CD4-positive, alpha-beta T cell treated with Interleukin-15 for 4 hours (primary cell): ENCODE measurements at places on chromosomes 1 and 21.

DNA sequence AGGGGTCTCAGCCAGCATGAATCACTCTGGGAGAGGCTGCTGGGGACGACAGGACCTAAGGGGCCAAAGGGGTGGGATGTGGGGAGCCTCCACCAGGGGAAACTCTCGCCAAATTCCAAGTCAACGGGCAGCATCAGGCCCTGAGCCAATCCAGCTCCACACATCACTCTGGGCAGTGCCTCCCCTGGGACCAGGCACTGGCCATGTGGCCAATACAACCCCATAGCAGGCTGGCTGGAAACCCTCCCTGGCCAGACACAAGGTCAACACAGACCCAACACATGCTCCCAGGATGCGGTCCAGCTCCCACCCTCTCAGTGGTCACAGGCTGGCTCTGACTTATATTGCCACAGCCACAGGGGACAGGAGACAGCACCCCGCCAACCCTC is 60.0 kb downstream of the MEGF6 start:
- DNase-seq = no peak

DNA sequence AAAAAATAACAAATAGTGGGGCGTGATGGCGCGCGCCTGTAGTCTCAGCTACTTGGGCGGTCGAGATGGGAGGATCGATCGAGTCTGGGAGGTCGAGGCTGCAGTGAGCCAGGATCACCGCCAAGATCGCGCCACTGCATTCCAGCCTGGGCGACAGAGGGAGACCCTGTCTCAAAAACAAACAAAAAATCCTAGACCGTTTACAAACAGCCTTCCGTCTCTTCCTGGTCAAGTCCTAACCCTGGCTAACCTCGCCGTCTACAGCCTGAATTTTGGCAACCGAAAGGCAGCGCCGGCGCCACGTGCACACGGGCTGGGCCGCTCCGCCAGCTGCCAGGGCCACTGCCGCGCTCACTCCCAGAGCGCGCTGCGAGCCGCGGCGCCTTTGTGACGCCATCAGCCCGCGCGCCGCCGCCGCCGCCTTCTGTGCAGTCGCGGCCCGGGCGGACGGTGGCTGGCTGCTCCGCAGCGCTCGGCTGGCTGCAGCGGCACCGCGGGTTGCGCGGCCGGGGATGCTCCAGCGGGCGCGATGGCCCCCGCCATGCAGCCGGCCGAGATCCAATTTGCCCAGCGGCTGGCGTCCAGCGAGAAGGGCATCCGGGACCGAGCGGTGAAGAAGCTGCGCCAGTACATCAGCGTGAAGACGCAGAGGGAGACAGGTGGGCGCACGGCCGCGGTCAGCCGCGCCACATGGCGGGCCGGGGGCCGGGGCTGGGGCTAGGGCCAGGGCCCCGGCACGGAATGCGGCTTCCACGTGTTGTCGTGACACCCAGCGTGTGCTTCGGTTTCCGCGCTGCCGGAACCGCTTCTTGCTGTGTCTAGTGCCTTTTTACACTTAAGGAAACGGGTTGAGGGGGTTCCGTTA is at the start of the genes HSF2BP and RRP1B:
Gene HSF2BP, minus strand, starts transcription at position 353 of the 865 bp plus-strand sequence. CDS start 1,392 bp downstream, outside the sequence.
Gene RRP1B, plus strand, starts transcription at position 425 of the 865 bp plus-strand sequence. Its CDS starts 105 bp downstream, at position 530.
- DNase-seq = peak; percentile 75

DNA sequence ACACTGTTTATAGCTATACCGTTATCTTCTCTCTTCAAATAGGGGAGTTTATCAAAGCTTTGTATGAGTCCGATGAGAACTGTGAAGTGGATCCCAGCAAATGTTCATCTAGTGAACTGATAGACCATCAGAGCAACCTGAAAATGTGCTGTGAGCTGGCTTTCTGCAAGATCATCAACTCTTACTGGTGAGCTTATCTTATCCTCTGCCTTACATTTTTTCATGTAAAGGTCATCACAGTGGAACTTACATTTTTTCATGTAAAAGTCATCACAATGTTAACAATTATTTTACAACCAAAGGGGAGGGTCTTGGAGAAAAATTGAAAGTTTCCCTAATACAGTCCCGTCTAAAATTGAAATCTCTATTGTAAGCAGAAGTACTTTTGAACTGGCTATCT is 45.2 kb downstream of the CLEC20A start:
- DNase-seq = no peak

DNA sequence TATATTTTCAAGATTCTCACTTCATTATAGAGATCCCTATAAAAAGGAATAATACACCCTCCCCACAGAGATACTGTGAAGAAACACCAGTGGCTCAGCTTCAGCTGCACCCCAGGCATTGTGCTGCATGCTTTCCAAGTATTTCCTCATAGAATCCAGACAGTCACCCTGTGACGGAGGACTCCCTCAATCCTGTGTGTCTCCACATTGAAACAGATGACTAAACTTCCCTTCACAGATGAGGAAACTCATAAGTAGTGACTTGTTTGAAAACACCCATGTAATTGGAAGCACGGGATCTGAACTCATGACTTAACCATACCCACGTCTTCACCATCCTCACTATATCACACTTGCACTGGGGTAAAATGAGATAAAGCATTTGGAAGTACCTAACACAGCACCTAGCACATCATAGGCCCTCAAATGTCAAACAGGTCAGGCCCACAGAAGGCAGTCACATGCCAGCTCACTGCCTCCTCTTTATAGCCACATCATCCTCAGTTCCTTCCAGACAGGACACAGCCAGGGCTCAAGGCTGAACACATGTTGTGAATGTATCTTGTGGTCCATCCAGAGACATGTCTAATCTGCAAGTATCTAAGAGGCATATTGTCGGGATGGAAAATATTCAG is 55.2 kb downstream of the GPR161 start:
- DNase-seq = no peak

GRCh38 chr21:38771536-38771935 is 34.2 kb upstream of the ETS2 start:
- no peak for DNase-seq

GRCh38 chr21:37155186-37155585 is 82.1 kb downstream of the TTC3 start:
- no peak for DNase-seq

DNA sequence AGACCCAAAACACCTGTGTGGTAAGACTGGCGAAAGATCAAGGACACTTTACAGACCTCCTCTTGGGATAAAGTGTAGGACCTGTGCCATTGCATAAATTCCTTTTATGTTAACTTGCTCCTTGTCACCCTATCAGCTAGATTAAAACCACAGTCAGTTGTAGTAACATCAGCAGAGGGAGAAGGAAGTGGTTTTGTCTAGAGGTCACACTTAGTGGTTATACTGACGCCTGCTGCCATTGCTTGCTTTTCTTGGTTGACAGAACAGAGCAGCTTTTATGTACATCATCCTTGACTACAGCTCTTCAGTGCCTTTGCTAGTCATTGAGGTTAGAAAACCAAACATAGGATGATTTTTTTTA is 101.4 kb downstream of the PBX1 start:
- DNase-seq = peak; percentile 2

DNA sequence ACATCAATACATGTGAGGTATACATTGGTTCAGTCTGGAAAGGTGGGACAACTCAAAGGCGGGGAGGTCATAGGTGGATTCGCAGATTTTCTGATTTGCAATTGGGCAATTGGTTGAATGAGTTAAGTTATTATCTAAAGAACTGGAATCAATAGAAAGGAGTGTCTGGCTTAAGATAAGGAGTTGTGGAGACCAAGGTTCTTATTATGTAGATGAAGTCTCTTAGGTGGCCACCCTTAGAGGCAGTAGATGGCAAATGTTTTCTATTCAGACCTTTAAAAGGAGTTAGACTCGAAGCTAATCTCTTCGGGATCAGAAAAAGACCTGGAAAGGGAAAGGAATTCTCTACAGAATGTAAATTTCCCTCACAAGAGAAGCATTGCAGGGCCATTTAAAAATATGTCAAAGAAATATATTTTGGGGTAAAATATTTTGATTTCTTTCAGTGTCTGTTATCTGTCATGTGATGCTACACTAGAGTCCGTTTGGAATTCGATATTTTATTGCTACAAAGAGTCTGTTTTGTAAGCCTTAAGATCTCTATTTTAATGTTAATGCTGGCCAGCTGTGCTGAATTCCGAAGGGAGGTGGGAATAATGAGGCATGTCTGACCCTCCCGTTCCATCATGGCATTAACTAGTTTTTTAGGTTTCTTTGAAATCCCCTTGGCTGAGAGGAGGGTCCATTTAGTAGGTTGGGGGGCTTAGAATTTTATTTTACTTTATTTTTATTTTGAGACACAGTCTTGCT is 265.1 kb downstream of the PTPRU start:
- no peak for DNase-seq

GRCh38 chr1:243346468-243346867 is 90.6 kb downstream of the SDCCAG8 start:
- DNase-seq = no peak

GRCh38 chr1:166903232-166903631 is 27.2 kb upstream of the TADA1 start:
- no peak for DNase-seq

DNA sequence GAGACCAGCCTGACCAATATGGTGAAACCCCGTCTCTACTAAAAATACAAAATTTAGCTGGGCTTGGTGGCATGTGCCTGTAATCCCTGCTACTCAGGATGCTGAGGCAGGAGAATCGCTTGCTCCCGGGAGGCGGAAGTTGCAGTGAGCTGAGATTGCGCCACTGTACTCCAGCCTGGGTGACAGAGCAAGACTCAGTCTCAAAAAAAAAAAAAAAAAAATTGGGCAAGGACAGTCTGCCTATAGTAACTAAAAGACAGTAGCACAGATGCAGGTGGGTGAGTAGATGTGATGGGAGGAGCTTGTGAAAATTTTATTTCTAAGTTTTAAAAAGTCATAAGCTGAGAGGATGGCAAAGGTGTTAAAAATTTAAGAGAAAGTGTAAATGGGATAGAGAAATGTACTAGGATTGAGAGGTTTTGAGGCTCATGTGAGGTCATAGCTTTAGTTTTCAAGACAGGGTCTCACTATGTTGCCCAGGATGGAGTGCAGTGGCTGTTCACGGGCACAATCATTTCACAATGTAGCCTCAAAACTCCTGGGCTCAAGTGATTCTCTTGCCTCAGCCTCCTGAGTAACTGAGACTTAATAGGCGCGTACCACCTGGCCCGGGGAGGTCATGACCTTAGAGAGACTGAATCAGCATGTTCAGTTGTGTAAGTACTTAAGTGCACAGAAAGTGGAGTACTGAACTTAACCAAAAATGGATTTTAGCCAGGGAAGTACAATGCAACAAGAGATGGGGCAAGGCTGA is 33.7 kb downstream of the PTP4A2 start:
- DNase-seq = no peak

DNA sequence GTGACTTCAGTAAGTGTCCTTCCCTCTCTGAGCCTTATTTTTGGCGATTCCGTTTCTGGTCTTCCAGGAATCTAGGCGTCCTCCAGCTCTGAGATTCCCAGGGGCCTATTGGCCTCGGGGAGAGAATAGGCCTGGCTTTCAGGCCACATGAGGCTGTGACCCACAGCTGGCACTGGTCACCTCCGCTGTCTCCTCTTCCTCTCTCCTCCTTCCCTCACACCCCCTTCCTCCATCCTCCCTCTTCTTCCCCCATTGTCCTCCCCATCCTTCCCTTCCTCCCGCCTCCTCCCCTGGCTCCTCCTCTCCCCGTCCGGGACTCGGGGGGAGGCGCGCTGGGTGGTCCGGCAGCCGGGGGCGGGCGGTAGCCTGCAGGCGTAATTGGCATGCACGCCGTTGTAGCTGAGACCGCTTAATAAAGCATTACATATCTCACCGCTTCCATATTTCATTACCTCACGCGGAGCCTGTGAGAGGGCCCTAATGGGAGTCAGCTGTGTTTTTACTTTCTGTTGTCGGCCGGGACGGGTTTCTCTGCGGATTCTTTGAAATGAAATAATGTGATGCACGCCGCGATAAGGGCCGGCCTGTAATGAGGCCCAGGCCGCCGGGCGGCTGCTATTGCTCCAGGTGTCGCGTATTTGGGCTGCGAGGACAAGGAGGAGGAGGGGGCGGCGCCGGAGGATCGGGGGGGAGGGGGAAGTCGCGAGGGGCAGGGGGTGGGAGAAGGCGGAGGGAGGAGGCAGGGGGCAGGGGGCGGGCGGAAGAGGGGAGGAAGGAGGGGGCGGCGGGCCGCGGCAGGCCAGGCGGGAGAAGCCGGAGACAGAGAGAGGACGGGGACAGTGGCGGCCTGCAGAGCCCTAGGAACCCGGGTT is 95.3 kb downstream of the FOXD2 start:
- DNase-seq = no peak

- no peak for DNase-seq
Measured at GRCh38 chr1:162535501-162535900, 26.0 kb upstream of the UAP1 start.

- no peak for DNase-seq
Measured at GRCh38 chr1:180948641-180949615, 36.2 kb downstream of the KIAA1614 start.

GRCh38 chr1:248585266-248585665 is 10.7 kb upstream of the OR2T34 start:
- no peak for DNase-seq

DNA sequence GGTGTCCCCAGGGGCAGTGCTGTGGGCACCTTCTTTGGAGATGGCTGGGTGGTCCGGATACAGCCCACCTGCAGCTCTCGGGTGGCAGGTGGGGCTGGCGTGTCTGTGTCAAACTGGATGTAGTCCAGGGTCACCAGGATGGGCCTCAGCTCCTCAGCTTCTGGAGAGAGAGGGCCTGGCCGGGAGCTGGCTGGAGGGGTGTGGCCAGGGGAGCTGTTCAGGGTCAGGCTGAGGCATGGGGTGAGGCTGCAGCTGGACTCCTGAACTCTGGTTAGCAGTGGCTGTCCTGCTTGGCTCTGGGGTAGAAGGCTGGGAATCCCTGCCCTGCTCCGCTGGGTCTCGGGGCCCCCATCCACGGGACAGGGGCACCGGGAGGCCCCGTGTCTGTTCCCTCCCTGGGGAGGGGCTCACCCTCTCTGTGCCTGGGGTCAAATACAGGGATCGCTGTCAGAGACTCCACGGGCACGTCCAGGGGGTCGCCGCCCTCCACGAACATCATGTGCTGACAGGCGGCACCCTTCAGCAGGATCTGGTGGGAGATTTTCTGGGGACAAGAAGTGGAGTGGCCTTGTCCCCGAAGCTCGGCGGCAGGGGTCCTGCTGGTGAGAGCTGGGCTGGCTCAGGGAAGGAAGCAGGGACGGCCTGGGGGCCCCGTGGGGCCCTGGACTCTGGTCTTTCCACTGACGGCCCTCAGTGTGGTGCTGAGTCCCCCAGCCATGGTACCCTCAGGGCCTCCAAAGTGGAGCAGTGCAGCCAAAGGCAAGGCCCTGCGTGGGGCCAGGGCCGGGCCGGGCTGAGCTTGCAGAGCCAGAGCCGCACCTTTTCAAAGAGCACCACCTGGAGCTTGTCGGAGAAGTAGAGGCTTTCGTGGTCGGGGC is 4.1 kb upstream of the TMEM52 start:
- DNase-seq = no peak

DNA sequence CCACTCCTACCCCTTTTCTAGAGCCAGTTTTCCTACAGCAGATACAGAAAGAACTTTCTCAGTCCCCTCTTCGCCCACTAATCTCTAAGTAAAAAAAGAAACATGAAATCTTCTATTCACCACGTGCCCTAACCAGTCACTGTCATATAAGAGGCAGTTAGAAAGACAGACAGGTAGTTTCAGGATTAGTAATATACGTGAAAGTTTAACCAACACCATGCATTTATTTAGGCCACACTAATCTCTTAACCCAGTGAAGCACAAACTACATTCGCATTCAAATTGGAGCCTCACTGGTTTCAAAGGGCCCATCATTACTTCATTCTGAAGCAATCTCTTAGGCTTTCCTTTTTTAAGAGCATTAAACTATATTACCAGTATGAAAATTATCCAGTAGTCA is 10.1 kb downstream of the GPATCH2 start:
- DNase-seq = no peak

- DNase-seq = no peak
Measured at GRCh38 chr21:42007356-42007940, 2.7 kb downstream of the ZBTB21 start.
